GM04504 (cell line): ENCODE measurements at places on chromosomes 1 and 21.

- no peak for DNase-seq
Observed at GRCh38 chr1:215584389-215584788, 17.3 kb downstream of the KCTD3 start.

DNA sequence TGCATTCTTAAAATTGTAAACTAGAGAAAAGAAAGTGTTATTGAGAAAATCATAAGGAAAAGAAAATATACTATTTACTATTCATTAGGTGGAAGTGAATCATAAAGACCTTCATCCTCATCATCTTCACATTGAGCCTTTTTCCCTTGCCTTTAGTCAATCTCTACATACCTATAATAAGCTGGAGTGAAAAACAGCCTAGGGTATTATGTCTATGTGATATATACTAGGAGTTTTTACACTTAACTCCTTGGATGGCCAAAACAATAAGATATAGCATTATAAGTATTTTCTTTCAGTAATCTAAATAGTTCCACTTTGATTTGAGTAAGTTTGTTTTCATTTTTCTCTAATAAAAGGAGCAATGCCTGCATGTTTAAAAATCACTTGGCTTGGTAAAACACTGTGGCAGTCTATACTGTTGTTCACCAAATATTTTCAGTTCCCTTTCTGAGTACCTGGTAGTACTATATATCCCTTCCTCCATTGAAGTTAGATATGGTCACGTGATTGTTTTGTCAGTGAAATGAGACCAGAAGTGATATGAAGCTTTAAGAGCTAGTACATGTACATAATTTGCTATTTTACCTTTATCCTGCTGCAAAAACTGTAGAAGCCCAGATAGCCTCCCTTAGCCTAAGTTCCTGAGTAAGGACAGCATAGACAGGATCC lies 78.3 kb downstream of the CLEC20A start:
- DNase-seq: no peak

- no peak for DNase-seq
Observed at GRCh38 chr1:248815407-248816034, 10.2 kb downstream of the SH3BP5L start.

DNA sequence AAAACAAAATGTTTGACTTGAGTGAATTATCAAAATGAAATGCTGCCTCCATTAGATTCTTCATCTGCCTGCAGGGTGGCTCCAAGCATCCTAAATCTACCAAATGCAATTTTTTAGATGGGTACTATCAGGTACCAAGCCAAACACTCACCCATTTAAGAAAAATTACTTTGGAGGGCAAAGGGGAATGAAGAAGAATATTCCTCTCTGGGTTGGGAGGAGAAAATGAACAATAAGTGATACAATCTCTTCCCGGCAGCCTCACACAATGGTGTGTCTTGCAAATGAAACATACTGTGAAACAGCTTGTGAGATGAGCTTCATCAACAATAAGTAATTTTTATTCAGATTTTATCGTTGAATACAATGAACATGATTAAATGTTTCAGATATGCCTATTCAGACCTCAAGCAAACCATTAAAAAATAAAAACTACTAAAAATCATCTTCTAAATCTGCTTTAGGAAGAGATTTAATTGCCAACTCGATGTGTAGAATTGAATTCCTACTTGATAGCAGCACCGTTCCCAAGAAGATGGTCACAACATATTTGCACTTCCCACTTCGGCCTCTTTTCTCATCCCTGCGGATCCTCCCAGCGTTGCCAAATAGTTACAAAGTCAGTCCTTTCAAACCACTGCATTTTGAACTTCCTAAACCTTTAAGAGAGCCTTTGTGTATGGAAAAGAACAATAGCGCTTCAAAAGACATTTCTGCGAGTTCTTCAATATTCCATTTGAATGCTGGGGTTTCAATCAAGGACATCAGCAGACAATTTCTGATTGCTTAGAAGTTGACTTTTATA lies 2.7 kb downstream of the DAB1 start:
- no peak for DNase-seq

- DNase-seq: no peak
Observed at GRCh38 chr1:47219590-47220220, 12.3 kb downstream of the TAL1 start.

DNA sequence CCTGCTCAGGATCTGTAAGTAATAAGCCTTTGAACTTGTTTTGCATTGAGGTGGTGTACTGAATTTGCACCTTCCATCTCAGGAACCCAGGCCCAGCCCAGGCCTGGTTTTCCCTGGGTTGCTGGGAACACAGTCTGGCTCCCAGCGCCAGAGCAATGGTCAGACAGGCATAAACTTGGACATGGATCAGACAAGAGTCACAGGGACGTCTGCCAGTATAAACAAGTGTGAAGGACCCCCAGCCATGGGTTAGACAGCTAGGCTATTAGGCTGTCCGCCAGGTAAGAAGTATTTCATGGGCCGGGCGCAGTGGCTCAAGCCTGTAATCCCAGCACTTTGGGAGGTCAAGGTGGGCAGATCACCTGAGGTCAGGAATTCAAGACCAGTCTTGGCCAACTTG lies 5.5 kb downstream of the IFNLR1 start:
- no peak for DNase-seq

- DNase-seq: no peak
Observed at GRCh38 chr1:53765657-53766056, 26.7 kb upstream of the GLIS1 start.

GRCh38 chr21:37193676-37194075 lies 73.5 kb downstream of the VPS26C start:
- no peak for DNase-seq

GRCh38 chr1:228285661-228286504 lies 78.0 kb downstream of the OBSCN start:
- DNase-seq: no peak
